ENCODE measurements at places on chromosomes 16 and 17.

GRCh38 chr17:67035131-67036083, 8.9 kb upstream of the CACNG1 start:
- DNase-seq, result no peak

DNA sequence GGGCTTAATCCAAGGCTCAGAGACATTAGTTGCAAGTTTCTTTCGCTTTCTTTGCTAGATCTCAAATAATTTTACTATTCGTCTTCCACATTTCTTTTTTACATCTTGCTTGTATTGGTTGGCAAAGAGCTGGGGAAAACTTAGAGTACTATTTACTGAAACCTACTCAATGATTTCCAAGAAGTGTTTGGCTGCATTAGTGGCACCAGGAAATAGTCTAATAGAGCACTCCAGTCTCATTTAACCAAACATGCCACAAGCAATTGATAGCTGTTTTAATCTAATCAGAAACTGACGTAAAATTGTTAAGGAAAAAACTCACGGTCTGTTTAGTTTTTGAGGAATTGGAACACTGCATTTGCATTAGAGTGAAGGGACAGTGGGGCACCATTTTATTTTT, 29.0 kb downstream of the NUP93 start:
- DNase-seq, result no peak

- no peak for DNase-seq
Observed at GRCh38 chr16:81778861-81779535, at the start of gene PLCG2. PLCG2 (plus strand) TSS chr16:81779291; CDS start chr16:81785990, 6,699 bp downstream.

DNA sequence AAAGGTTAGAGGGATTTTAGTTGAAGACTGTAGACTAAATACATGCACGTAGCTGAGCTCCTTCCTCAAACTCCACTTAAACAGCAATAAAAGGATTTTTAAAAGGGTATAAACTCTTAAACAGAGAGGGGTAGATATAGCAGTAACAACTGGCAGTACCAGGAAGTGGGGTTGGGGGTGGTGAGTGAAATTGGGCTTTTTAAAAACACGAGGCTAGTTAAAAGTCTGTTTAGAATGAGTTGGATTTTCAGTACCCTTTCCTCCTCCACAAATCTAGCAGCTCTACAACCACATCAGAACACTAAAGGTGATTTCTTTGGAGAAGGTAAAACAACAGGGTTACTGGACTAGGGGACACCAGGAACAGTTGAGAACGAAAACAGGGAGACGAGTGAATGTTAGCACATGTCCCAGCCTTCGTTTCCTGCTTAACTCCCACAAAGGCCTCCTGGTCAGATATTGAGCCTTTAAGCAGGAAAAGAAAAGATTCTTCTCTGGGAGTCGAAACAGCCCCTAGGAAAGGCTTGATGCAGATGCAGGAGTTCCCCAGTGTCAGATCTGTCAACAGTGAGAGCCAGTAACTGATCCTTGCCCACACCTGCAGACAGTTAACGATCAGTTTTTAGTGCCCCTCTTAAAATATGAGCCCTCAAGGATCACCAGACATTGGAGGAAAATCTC, 13.8 kb downstream of the NETO2 start:
- no peak for DNase-seq

DNA sequence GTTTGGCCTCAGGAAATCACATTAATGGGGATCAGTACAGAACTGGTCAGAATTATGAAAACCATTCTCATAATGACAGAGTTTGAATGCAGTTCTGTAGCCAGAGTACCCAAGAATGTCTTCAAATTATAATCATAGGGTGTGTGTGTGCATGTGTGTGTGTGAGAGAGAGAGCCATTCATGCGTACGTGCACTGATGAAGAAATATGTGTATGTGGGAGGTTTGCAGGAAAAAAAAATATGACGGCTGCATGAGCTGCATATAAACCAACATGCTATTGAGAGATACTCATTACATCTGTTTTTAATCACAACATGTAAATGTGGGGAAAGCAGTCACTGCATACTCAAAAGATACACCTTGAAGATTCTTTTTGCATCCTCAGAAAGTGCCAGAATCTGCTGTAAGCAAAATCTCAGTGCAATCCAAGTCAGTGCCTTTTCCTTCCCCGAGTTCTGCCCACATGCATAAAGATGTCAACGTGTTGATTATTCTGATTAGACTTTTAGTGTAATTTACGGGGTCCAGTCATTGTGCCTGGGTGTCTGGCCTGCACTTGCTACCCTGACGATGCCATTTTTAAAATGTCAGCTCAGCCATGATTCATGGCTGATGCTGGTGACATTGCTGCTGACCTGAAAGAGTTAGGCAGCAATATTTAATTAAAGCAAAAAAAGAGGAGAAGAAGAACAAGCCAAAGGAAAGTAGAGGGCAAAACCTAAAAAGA, 378.7 kb upstream of the ZFHX3 start:
- DNase-seq, result no peak

GRCh38 chr17:3804503-3804931, 3.5 kb upstream of the ITGAE start:
- no peak for DNase-seq
